Activated naive CD4-positive, alpha-beta T cell treated with anti-CD3 and anti-CD28 coated beads for 36 hours (primary cell): ENCODE measurements at places on chromosomes 11 and 22. TPM values are rescaled to one million over a fixed set of nuclear protein-coding genes. Genes with fewer than 3 reads are reported as not detected.

MYO7A gene
- not detected for total RNA-seq

PRODH gene
- 0.12 TPM for total RNA-seq

IL18BP gene
- total RNA-seq, result 4.1 TPM

TMEM121B gene
- 0.22 TPM for total RNA-seq

MOV10L1 gene
- total RNA-seq, result not detected

LRP4 gene
- 0.52 TPM for total RNA-seq

MEI1 gene
- total RNA-seq, result 28.4 TPM

PPP1CA gene
- 202 TPM for total RNA-seq

FAM168A gene
- total RNA-seq, result 13.0 TPM

MS4A1 gene
- total RNA-seq, result 0.35 TPM

OR51B4 gene
- not detected for total RNA-seq

GLYATL2 gene
- total RNA-seq, result not detected

TRIM66 gene
- total RNA-seq, result 16.4 TPM

RCOR2 gene
- 0.19 TPM for total RNA-seq

GRCh38 chr11:95916049-95916448 is 7.9 kb downstream of the MTMR2 start:
- peaks cover 5% of the 10 kb centered on the region for H3K36me3 ChIP-seq
- DNase-seq, result no peak
- peaks cover 30% of the 10 kb centered on the region for H3K4me1 ChIP-seq
- H3K27ac ChIP-seq, result no peak overlapping the region
- H3K27me3 ChIP-seq, result no peaks in the 10 kb centered on the region

DNA sequence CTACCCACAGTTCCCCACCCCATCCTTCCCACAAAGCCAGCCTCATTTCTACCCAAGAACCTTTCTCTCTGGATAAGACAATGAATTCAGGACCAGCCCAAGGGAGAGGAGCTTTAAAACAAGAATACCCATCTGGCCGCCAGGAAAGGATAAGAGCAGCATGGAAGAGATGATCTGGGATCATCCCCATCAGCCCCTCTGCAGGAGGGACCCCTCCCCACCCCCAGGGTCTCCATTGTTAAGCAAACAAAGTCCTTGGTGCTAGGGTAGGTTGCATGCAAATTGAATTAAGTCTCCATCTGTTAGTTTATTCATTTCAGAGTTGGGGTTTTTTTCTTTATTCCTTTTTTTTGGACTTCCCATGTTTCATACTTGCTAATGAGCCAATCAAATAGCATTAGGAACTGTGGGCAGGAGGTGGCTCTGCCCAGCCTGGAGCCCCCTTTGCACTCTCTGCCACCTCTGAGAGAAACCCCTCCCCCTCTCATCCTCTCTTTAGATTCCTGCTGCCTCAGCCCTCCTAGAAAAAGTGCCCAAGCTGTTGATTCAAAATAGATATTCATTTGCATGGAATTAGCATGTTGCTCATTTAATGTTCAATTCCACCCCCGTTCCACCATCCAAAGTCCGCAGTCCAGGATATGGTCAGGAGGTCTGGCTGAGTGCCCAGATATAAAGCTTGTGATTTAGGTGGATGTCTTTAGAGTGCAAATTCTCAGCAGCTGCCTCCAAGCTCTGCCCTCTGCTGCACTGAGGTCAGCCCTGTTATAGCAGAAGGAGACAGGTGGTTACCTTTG is 138.5 kb upstream of the NCAM1 start:
- no peak overlapping the region for H3K27ac ChIP-seq
- no peaks in the 10 kb centered on the region for H3K4me1 ChIP-seq
- H3K27me3 ChIP-seq, result peaks cover 5% of the 10 kb centered on the region

GRCh38 chr22:36942556-36942955 is 29.1 kb downstream of the CSF2RB start:
- H3K27ac ChIP-seq, result no peak overlapping the region
- DNase-seq, result no peak
- no peak overlapping the region for H3K4me3 ChIP-seq
- H3K27me3 ChIP-seq, result no peaks in the 10 kb centered on the region
- no peaks in the 10 kb centered on the region for H3K36me3 ChIP-seq

DNA sequence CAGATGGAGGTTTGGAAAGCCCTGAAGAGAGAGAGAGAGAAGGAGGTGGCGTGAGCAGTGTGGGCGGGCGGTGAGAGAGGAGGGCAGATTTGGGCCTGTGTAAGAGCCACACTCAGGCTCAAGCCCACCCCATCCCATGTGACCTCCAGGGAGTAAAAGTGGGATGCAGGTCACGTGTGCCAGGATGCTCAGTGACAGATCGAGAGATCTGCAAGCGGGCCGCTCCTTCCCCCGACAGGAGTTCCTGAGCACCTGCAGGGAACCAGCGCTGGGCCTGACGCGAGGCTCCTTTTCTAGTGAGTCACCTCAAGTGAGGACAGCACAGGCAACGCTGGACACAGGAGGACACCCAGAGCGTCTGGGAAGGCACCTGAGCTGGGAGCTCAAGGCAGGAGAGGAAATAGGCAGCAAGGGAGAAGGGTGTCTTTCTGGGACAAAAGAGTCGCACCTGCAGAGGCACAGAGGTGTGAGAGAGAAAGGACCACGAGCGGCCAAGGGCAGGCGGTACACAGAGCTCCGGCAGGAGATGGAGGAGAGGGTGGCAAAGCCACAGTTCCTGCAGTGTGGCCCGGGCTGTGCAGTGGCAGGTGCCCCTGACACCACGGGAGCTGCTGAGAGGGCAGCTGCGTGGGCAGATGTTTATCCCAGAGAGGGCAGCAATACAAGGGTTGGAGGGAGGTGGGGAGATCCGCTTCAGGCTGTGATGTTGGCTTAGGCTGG is 1294.8 kb downstream of the TBC1D22A start:
- no peaks in the 10 kb centered on the region for H3K36me3 ChIP-seq
- H3K27me3 ChIP-seq, result peaks cover 9% of the 10 kb centered on the region
- no peaks in the 10 kb centered on the region for H3K4me1 ChIP-seq
- H3K27ac ChIP-seq, result no peak overlapping the region
- no peak for DNase-seq

GRCh38 chr22:25747245-25747944 is 5.4 kb downstream of the MYO18B start:
- no peaks in the 10 kb centered on the region for H3K36me3 ChIP-seq
- no peak overlapping the region for H3K27ac ChIP-seq
- DNase-seq, result no peak
- H3K27me3 ChIP-seq, result no peaks in the 10 kb centered on the region
- no peak overlapping the region for H3K4me3 ChIP-seq

GRCh38 chr11:116379185-116379828 is 393.5 kb downstream of the BUD13 start:
- no peak overlapping the region for H3K27ac ChIP-seq
- peaks cover 6% of the 10 kb centered on the region for H3K27me3 ChIP-seq
- H3K4me1 ChIP-seq, result no peaks in the 10 kb centered on the region
- H3K36me3 ChIP-seq, result no peaks in the 10 kb centered on the region
- peak; percentile 36 for DNase-seq

DNA sequence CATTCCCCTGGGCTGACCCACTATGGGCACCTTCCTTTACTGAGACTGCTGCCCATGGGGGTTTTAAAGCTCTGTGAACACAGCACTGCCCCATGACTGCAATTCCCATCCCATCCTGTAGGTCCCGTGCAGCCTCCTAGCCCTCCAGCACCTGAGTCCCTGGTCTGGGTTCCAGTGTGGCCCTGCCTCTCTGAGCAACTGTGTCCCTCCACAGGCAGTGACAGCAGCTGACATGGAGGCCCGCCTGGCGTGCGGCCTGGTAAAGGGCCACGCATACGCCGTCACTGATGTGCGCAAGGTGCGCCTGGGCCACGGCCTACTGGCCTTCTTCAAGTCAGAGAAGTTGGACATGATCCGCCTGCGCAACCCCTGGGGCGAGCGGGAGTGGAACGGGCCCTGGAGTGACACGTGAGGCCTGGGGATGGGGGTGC is 12.6 kb downstream of the OMP start:
- H3K27ac ChIP-seq, result no peak overlapping the region
- H3K27me3 ChIP-seq, result no peaks in the 10 kb centered on the region
- no peak overlapping the region for H3K4me3 ChIP-seq

DNA sequence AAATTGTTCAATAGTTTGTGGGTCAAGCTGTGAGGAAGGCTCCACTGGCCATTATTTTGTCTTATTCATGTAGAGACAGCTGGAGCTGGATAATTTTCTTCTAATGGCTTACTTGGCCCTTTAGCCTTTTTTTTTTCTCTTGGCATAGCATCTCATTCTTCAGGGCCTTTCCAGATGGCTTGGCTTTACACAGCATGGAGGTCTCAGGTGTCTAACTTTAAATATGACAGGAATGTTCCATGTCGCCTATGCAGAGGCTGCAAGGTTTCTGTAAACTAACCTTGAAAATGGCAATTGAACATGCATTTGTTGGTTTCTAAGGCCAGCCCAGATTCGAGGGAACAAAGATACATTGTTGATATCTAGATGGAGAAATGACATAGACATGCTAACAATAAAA is 247.9 kb upstream of the CNTN5 start:
- no peaks in the 10 kb centered on the region for H3K27me3 ChIP-seq
- no peaks in the 10 kb centered on the region for H3K36me3 ChIP-seq
- no peaks in the 10 kb centered on the region for H3K4me1 ChIP-seq
- DNase-seq, result no peak

DNA sequence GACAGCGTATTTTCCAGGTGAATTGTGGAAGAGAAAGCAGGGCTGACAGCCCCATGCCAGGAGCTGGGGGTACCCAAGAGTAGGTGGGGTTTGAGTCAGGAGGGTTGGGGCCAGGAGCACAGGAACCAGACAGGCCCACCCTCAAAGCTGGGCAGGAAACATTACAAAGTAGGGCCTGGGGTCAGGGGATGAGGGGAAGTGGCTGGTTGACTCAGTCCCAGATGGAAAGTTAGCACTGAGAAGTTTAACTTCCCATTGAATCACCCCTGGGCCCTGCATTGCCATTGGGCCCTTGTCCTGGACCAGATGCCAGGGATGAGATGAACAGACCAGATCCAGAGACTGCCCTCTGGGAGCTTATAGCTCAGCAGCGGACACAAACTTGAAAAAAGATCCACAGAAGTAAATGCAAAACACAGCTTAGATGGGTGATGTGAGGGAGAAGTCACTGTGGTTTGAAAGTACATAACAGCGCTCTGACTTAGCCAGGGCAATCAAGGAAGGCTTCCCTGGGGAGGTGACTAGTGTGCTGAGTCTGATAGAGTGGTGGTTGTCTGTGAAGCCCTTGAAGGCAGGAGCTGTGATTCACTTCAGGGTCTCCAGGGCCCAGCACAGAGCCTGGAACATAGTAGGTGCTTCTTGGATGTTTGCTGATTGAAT is 2.2 kb downstream of the MAFF start:
- H3K4me1 ChIP-seq, result peaks cover 28% of the 10 kb centered on the region
- peak overlapping the region; percentile 15 for H3K4me3 ChIP-seq
- H3K27me3 ChIP-seq, result no peaks in the 10 kb centered on the region
- DNase-seq, result no peak
- H3K27ac ChIP-seq, result peak overlapping the region; percentile 61

DNA sequence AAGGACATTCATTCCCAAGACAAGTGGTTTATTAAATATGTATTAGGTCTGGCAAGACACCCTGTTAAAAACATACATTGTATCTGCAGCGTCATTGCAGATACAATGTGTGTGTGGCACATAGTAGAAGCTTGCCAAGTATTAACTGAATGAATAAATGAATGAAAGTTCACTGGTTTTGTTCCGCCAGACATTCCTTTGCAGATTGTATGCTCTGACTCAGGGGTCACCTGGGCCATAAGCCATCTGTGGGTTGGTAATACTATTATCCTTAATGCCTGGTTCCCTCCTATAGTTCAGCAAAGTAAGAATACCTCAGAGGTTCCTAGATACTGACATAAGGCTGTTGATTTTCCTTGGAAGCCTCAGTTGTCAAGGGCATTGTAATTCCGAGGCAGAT is 377.3 kb upstream of the CCDC90B start:
- no peak overlapping the region for H3K27ac ChIP-seq
- DNase-seq, result no peak
- peaks cover 2% of the 10 kb centered on the region for H3K27me3 ChIP-seq
- no peaks in the 10 kb centered on the region for H3K36me3 ChIP-seq
- no peak overlapping the region for H3K4me3 ChIP-seq

- DNase-seq, result no peak
- H3K4me3 ChIP-seq, result no peak overlapping the region
- H3K4me1 ChIP-seq, result no peaks in the 10 kb centered on the region
- H3K27ac ChIP-seq, result no peak overlapping the region
- H3K27me3 ChIP-seq, result no peaks in the 10 kb centered on the region
Measured at GRCh38 chr22:42151924-42152635, 21.5 kb upstream of the CYP2D6 start.

- H3K27me3 ChIP-seq, result no peaks in the 10 kb centered on the region
- DNase-seq, result no peak
- no peak overlapping the region for H3K27ac ChIP-seq
- H3K36me3 ChIP-seq, result no peaks in the 10 kb centered on the region
- no peak overlapping the region for H3K4me3 ChIP-seq
Measured at GRCh38 chr22:24843048-24843447, 37.0 kb downstream of the SGSM1 start.

GRCh38 chr11:91489989-91490388 is 734.6 kb upstream of the FAT3 start:
- no peaks in the 10 kb centered on the region for H3K27me3 ChIP-seq
- no peak for DNase-seq
- no peak overlapping the region for H3K27ac ChIP-seq
- H3K4me3 ChIP-seq, result no peak overlapping the region

- DNase-seq, result peak; percentile 25
- H3K4me3 ChIP-seq, result no peak within 1 kb of the TSS
- peaks cover 59% of the 10 kb centered on the region for H3K27me3 ChIP-seq
- no peak within 1 kb of the TSS for H3K27ac ChIP-seq
Measured at GRCh38 chr11:22337596-22338485, at the start of gene SLC17A6. TSS of gene SLC17A6 (plus strand) at chr11:22338381. CDS start at chr11:22338534, 153 bp downstream.

DNA sequence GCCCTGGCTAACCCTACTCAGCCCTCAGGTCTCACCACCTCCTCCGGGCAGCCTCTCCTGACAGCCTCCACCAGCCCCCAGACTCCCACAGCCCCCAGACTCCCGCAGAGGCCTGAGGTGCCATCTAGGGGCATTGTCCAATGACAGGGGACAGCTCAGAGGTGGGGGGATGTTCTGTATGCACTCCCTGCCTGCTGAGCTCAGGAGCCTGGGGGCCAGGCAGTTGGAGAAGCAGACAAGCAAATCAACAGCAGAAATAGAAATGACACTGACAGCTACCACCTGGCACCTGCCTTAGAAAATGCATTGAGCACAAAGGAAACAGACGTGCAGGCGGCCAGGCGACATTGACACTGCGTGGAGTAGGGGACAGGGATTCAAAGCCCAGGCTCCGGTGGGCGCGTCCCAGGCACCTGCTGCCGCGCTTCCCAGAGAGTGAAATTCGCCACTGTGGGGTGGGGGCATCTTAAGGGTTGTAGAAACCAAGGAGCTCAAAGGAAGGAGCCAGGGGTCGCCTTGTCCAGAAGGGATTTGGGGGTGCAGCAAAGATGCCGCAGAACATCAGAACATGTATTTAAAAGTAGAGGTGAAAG is 22.5 kb upstream of the WNT7B start:
- H3K27ac ChIP-seq, result no peak overlapping the region
- H3K36me3 ChIP-seq, result no peaks in the 10 kb centered on the region
- peaks cover 1% of the 10 kb centered on the region for H3K4me1 ChIP-seq
- H3K27me3 ChIP-seq, result no peaks in the 10 kb centered on the region
- no peak for DNase-seq
- H3K4me3 ChIP-seq, result no peak overlapping the region

- peak overlapping the region; percentile 61 for H3K27ac ChIP-seq
- H3K4me3 ChIP-seq, result no peak overlapping the region
- peaks cover 39% of the 10 kb centered on the region for H3K4me1 ChIP-seq
- H3K36me3 ChIP-seq, result peaks cover 11% of the 10 kb centered on the region
Measured at GRCh38 chr22:19849835-19850762, 4.6 kb downstream of the GNB1L start.

GRCh38 chr22:24436553-24436952 is 9.2 kb downstream of the ADORA2A start:
- no peaks in the 10 kb centered on the region for H3K27me3 ChIP-seq
- no peak for DNase-seq
- peaks cover 93% of the 10 kb centered on the region for H3K4me1 ChIP-seq
- no peak overlapping the region for H3K4me3 ChIP-seq
